ENCODE measurements at places on chromosomes 4 and X.

GRCh38 chrX:108309144-108309543 is 129.1 kb downstream of the COL4A6 start:
- no peak for DNase-seq

DNA sequence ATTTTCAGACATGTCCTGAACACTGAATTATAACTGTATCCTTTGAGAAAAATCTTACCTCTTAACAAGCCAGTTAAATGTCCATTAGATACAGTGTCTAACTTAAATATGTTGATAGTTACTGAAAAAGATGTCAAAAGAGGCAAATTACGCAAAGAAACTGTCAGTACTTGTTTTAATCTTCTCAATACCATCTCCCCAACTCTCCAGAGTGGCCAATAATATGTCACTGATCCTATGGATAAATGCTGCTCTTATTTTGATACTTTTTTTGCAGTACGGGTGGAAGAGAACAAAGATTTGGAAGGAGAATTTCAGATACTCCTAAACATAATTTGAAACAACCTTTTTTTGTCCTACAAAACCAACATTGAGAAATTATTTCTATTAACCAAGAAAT is 192.7 kb downstream of the CBR4 start:
- no peak for DNase-seq

- no peak for DNase-seq
Measured at GRCh38 chrX:129840344-129840743, 3.3 kb downstream of the ZDHHC9 start.

- peak; percentile 29 for DNase-seq
Measured at GRCh38 chr4:2907706-2908293, 55.4 kb downstream of the NOP14 start.

DNA sequence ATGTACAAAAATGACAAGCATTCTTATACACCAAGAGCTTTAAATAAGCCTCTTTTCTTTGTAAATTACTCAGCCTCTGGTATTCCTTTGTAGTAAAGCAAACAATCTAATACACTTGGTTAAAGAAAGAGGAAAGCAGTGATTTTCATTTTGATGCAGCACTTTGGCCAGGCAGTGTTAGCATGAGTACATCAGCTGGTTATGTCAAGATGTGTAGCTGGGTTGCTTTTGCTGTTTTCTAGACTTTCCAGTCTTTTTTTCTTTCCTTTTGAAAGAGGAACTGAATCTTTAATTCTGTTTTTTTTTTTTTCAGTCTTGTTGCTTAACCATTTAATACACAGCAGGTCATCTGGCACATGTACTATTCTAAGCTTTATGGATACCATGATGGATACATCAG is 167.1 kb upstream of the AADAT start:
- DNase-seq: no peak

DNA sequence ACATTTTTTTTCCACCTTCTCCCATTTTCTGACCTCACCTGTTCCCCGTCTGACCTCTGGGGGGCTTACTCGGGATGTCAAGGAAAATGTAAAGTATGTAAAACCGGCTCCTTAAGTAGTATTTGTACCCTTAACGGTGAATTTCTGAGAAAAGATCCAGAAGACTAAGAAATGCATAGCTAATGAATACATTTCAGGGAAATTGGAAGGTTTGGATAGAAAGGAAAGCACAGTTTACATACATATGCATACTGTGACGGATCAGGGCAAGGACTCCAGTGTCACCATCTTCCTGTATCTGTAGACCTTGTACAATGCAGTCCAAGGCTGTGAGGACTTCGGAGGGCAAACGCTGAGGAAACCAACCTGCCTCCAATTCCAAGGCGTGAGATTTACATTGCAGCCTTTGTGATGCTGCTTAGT is 2185.9 kb upstream of the TENM3 start:
- DNase-seq: no peak

GRCh38 chr4:20538905-20539304 is 161.4 kb upstream of the PACRGL start:
- DNase-seq: no peak

- no peak for DNase-seq
Measured at GRCh38 chr4:63937961-63938360, 471.3 kb downstream of the TECRL start.

DNA sequence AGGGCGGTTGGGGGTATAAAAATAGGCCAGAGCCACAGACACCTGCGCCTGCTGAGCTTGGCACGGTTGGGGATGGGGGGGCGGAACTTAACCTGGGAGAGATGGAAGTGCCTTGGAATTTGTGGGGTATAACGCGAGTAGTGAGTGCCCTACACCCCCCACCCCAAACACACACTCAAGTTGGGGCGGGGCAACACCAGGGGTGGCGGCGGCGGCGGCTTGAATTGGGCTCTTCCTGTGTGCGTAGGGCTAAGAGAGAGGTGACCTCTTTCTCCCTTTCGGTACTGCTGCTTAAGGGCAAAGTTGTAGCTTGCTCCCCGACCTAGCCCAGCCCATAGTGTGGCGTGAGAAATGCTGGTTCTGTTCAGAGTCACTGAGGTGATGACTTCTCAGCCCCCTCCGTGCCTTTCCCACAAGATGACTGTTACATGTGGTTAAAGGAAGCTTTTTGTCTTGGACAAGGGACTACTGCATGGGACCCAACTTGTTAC is 839 bp downstream of the STK26 start:
- DNase-seq: no peak

- no peak for DNase-seq
Measured at GRCh38 chrX:69060631-69061408, 104.4 kb downstream of the PJA1 start.

- DNase-seq: no peak
Measured at GRCh38 chr4:148998719-148999118, 556.5 kb upstream of the NR3C2 start.

DNA sequence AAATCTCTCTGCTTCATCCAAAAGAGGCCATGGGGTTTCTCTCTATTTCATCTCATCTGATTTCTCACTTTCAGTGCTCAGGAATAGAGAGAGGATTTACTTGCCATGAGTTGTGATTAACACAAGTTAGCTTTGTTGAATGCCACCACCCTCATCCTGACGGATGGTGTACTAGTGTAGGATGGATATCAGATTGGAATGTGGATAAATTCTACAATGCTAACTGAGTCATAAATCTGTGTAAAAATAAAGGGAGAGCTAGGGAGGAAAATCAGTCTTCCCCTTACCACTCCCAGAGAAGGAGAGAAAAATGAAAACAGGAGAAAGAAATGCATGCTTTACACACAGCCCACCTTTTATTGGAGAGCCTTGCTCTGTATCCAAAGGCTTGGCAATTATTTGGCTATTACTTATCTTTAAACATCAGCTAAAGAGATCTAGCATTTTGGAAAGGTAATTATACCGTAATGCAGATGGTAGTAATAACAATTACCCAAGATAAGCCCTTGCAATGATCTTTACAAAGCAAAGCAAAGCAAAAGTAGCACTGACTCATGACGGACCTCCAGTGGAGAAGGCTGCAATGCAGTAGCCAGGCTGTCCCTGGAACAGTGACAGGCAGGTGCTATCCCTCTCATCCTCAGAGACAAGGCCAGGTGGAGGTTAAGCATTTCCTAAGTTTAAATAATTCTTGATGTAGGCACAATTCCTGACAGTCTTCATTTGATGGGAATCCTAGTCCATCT is 306.3 kb upstream of the PPARGC1A start:
- no peak for DNase-seq

All from NCI-H774 (cell line).